Lung microvascular endothelial cell (primary cell): ENCODE measurements at places on chromosomes 3 and 15. TPM values are rescaled to one million over a fixed set of nuclear protein-coding genes. Genes with fewer than 3 reads are reported as not detected.

CCRL2 gene
- total RNA-seq: 0.40 and 2.6 TPM in 2 replicates

PDZRN3 gene
- under 0.01 TPM in 1 of 2 replicates, not detected in the other for total RNA-seq

SFMBT1 gene
- total RNA-seq: 1.6 and 1.7 TPM in 2 replicates

DNA sequence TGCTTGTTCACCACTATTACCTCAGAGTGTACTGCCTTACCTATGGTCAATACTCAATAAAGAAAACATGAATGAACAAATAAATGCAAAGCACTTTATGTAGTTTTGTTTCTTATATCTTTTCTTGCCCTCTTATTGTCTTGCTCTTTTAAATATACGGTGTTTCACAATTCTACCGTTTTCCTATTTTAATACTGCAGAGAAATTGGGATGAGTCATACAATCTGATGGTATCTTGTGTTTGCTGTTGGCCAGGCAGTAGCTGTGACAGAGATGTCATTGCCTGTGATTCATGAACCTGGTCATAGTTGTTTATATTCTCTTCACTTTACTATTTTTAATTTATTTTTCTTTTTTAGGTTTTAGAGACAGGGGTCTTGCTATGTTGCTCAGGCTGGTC is 48.3 kb downstream of the SERP1 start:
- DNase-seq: peak; percentile 73

DNA sequence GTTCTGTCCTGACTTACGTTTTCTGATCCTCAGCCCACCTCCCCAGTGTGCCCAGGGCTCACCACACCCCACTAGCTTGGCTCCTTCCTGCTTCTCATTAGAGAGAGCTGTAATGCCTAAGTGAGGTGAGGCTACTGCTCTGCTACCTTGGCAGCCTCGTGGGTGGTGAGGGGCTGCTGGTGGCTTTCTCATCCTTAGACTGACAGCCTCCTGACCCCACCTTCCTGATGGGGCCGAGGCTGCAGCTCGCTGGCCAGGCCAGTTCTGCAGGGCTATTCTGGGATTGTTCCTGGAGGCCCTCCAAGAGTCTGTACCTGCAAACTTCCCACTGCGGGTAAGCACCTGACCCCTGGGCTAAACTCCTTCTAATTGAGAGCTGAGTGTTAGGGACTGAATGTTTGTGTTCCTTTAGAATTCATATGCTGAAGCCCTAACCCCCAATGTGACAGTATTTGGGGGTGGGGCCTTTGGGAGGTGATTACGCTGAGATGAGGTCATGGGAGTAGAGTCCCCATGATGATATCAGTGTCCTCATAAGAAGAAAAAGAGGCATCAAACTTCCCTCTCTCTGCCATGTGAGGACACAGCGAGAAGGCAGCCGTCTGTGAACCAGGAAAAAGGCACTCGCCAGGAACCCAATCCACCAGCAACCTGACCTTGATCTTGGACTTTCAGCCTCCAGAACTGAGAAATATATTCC is 38.1 kb upstream of the IQSEC1 start:
- DNase-seq: no peak
